CD8-positive, alpha-beta T cell (primary cell): ENCODE measurements at places on chromosomes 7 and 10.

GRCh38 chr7:101896941-101897340 is 79.5 kb downstream of the CUX1 start:
- DNase-seq: no peak

DNA sequence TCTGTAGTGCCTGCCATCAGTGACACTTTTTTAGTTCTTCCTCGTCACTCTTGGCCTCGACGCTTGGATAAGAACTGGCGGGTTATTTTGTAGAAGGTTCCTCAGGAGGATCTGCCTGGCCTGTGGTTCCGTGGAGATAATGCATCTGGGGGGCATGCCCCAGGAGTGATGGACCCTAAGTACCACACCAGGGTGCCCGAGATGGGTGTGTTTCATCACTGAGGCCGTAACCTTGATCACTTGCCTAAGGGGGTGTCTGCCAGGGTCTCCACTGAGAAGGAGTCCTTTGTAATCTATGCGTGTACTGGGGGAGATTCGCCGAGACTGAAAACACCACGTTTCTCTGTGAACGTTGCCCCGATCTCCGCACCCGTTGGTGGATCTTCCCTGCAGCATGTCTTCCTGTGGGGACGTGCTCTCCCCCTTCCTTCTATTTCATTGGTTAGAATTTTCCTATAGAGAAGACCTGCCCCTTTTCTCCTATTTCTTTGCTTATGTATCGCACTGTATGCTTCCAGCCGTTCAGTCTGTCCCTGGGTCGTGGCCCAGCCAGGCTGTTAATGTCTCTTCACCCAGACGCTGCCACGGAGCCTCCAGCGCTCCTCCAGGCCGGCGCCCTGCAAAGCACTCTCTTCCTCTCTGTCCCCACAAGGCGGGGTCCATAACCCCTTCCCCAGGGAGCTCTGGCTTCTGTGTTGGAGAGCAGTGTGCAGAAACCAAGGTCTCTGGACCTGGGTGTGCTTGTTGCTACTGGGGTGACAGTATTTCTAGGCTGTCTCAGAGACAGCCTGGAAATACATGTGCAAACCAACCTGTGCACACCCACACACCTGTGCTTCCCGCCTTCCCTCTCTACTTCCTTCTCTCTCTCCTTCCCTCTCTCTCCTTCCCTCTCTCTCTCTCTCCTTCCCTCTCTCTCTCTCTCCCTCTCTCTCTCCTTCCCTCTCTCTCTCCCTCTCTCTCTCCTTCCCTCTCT is 14.4 kb upstream of the DPYSL4 start:
- DNase-seq: no peak

- DNase-seq: no peak
Measured at GRCh38 chr7:47807756-47808155, 140.5 kb downstream of the PKD1L1 start.

DNA sequence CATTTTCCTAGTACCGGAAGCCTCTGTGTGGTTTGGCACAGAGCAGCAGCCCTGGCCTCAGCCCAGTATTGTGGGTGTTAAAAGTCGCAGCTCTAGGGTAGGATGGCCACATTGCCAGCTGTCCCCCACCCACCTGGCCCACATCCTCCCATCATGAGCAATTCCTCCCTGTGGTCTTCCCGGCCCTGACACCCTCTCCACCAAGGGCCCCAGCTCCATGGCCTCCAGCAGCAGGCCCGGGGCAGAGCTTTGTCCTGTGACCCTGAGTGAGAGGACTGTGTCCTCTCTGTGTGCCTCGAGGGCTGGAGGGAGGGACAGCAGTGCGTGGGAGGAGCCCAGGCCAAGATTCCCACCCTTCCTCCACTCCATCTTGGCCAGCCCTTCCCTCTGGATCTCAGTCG is 93.7 kb downstream of the MYL10 start:
- DNase-seq: no peak

GRCh38 chr10:133258066-133258817 is 18.4 kb downstream of the ADAM8 start:
- DNase-seq: no peak

- DNase-seq: no peak
Measured at GRCh38 chr7:69657985-69658384, 59.7 kb downstream of the AUTS2 start.

DNA sequence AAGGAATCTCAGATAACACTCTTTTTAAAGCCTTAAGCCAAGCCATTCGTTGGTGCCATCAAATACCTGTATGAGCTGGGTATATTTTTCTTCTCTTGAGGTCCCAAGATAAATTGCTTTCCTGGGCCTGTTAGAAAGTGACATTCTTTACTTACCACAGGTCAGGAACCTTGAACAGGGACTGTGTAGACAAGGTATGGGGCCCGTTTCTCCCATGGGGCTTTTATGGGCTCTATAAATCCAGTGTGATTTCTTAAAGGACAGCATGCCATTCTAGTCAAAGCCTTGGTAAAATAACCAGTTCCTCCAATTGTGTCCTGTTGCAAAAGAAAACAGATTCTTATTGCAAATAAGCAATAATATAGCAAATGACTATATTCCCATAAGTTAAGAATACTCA is 24.8 kb upstream of the ARHGAP12 start:
- DNase-seq: no peak

GRCh38 chr7:155591055-155591775 is 44.9 kb upstream of the CNPY1 start:
- no peak for DNase-seq

GRCh38 chr7:87552351-87552900 is 48.3 kb downstream of the ABCB1 start:
- no peak for DNase-seq

DNA sequence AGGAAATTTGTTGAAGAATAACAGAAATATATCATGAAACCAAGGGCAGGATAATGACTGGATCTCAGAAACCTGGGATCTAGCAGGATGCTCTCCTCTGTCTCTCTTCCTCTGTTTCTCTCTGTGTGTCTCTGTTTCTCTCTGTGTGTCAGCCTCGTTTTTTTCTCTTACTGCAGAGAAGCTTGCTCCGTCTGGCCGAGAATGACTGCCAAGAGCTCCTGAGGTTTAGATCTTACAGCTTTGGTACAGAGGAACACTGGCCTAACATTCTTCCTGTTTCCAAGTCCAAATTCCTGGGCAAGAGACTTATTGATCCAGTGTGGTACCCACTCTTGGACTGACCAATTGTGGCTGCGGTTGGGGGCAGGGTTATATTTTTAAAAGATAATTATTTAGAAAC is 564.0 kb downstream of the XPNPEP1 start:
- DNase-seq: no peak

GRCh38 chr10:35789996-35790395 is 147.9 kb upstream of the FZD8 start:
- no peak for DNase-seq

GRCh38 chr7:7857143-7857583 is 111.4 kb upstream of the GLCCI1 start:
- DNase-seq: no peak

- DNase-seq: no peak
Measured at GRCh38 chr7:158329686-158330085, 257.9 kb downstream of the PTPRN2 start.

DNA sequence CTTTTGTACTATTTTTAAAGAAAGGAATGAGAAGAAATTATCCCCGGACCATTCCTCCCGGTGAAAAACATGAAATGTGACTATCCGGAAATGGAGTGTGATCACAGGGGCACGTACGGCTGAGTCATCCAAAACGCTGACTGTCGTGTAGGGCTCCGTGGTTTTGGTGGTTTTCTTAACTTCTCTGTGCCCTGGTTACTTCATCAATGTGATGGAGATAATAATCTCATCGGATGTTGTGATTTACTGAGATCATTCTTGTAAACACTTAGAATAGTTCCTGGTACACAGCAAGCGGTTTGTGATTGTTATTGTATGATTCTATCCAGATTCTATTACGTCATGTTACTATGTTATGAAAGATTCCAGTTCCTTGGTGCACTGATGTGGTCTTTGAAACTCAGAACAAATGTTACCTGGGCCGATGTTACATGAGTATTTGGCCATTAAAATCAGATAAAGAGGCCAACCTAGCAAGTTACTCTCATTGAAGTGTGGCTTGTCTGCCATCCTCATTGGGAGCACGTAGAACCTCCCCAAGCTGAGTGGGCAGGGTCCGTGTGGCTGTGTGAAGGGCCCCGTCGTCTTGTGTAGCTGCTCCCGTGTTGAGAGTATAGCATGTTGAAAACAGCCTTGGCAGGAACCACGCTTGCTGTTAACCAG is 99.5 kb downstream of the CAMK1D start:
- peak; percentile 66 for DNase-seq

GRCh38 chr10:96089116-96089515 is 41.0 kb upstream of the ZNF518A start:
- no peak for DNase-seq

DNA sequence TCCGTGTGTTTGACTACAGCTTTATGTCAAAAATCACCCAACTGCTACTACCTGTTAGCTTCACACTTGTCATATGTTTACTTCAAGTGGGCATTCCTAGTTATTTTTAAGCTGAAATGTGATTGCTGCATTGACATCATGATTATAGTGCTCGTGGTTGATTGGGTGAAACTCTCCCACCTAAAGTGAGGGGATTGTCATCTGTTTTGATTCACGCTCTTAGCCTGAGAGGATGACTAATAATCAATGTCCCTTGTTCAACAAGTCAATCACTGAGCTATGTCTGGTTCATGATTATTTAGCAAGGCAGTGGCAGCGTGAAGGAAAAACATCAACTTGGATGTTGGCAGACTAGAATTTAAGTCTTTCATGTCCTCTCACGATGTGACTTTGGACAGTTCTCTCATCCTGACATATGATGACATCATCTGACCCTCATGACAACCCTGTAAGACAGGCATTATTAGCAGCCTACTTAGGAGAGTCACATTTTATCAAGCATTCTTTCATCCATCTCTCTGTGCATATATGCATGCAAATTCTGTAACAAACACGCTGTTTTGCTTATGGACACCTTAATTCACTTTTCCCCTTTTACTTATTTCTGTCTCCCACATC is 352.6 kb upstream of the ZMIZ1 start:
- DNase-seq: no peak

DNA sequence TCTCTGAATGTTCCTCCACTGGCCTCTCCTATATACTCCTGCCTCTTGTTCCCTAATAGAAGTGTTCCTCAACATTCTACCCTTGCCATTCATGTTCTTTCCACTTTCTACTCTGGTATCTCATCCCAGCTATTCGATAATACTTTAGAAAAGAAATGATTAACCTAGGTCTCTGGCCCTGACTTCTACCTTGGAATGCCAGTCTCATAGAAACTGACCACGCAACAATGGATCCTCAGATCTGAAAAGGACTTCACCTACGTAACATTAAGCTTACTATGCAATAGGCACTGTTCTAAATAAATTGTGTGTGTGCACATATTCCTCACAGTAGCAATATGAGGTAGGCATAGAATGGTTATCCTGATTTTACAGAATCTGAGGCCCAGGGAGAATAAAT is 234.5 kb downstream of the DNAJC1 start:
- no peak for DNase-seq

DNA sequence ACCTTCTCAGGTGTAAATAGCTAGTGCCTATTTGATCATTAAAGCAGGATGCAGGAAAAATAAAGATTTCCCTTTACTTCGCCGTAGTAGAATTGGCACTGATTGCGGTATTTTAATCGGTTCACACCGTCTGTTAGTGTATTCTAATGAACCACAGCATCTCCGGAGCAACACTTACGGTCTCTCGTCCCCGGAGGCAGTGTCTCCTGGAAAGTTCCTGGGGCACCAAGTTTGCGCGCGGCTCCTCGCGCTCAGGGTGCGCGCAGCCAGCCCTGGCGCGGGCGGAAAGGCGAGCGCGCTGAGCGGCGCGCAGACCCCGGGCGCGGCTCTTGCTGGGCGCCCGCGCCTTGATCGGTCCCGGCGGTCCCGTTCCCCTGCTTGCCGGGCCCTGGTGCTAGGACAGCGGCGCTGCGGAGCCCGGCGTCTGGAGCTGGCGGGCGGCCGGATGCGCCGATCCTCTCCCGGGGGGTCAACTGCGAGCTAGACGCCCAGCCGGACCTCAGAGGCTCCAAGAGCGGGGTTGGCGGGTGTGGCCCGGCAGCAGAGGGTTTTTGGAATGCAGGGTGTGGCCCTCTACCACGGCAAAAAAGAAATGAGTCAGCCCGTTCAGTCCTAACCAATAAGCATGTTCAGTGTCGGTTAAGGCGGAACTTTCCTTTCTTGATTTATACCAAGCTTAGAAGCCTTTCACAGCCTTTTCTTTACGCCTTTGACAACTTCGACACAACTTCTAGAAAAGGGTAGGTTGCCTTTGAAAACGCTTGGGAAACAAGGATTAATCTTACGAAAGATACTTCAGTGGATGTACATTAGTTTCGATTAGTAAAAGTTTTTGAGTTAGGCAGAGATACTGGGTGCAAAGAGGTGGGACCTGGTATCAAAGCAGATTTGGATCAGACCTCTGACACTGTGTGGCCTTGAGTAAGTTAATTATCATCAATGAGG is 166.8 kb upstream of the ASAH2 start:
- DNase-seq: peak; percentile 18

- DNase-seq: no peak
Measured at GRCh38 chr7:81051811-81052413, 133.1 kb upstream of the SEMA3C start.

DNA sequence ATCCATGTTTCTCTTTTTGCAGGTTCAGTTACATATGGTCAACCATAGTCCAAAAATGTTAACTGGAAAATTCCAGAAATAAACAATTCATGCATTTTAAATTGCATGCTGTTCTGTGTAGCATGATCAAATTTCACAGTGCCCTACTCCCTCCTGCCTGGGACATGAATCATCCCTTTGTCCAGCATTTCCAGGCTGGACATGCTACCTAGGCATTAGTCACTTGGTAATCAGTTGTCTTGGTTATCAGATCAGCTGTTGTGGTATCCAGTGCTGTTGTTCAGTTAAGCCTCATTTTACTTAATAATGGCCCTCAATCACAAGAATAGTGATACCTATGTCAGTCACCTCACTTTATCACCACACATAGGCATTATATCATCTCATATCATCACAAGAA is 7.3 kb upstream of the PNLIP start:
- DNase-seq: no peak

DNA sequence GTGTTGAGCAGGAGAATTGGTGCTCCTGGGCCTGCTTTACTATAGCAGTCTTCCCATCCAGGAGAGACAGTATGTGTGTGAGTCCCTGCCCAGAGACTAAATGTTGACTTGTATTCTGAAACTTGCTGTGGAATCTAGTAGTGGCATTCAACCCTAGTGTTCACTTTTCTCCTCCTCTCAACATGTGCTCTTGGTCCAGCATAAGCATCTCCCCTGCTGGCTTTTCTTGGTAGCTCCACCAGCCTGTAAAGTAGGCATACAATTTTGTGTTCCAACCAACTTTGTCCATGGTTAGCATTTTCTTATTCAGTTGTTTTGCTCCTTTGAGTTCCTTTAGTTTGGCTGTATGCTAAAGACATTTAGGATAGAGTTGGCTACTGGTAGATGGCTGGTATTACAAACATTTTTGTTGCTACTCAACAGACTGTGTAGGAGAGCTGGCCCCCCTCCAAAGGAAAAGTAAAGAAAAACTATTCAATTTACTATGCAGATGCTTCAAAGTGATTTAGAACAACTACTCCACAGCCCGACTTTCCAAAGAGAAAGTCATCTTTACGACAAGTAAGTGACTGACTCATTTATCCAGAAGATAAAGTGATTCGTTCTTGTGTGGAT is 46.0 kb downstream of the ASB4 start:
- no peak for DNase-seq
